ENCODE measurements at places on chromosomes 2 and 18.

GRCh38 chr2:15031745-15032240, 399.3 kb downstream of the LRATD1 start:
- DNase-seq = no peak

DNA sequence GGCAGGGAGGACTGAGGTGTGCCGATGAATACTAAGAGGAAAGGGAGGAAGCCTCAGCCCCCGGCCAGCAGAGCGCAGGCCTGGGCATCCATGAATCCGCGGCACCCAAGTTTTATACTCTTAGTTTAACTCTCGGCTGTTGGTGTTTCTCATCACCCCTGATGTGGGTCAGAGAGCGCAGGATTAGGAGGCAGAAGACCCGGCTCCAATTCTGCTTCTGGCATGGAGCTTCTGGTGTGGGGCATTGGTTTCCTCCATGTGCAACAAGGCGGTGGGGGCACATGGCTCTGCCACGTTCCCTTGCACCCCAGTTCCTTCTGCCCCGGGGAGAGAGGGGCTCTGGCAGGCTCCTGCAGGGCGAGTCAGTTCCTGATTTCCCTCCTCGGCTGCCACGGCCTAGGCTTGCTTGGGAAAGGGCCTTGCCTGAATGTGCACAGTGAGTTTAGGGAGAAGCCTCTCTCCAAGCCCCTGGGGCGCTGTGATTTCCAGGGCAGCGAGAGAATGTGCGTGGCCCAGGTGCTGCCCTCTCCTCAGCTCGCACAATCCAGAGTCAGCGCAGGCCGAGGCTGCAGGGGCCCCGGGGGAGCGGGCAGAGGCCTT, 36.2 kb upstream of the DNMT3A start:
- no peak for DNase-seq

- peak; percentile 81 for DNase-seq
These were observed 85.1 kb upstream of the ACAA2 start for GRCh38 chr18:49898421-49898820.

- no peak for DNase-seq
These were observed 133.1 kb upstream of the CCDC195 start for GRCh38 chr2:224849264-224849663.

DNA sequence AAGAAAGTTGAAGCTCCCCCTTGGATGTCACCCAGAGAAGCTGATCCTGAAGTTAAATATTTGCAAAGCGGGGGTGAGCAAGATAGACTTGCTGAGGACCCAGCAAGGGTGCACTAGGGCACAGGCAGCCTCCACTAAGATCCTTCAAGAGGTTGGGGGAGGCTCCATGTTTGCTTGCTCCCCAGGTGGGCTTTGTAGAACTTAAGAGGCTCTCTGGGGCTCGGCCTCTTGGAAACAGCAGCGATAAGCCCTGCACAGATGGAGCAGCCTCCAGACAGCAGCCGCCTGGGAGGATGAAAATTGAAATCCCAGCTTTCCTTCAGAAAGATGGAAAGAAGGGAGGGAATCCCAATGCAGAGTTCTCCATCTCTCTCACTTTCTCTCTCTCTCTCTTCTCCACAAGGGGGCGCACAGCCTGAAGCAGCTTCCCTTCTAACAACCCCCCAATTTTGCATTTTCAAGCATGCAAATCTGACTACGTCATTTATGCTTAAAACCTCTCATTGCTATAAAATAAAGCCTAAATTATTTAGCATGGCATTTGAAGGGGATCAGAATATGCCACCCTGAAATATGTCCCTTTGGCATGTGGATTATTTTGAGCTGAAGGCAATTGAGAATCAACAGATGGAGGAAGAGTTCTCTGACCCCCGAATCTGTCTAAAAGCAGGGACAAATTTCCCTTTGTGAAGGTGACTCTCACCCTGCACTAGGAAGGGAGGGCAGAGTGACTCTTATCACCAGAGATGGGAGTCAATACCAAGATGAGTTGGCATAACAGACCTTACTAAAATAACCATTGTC, 185.7 kb upstream of the KLHL29 start:
- peak; percentile 9 for DNase-seq

- no peak for DNase-seq
These were observed 93.8 kb downstream of the C2orf74 start for GRCh38 chr2:61255580-61256437.

- DNase-seq = no peak
These were observed 1134.8 kb upstream of the ZEB2 start for GRCh38 chr2:145654746-145655145.

- DNase-seq = no peak
These were observed 232.1 kb upstream of the STK17B start for GRCh38 chr2:196403471-196403870.

DNA sequence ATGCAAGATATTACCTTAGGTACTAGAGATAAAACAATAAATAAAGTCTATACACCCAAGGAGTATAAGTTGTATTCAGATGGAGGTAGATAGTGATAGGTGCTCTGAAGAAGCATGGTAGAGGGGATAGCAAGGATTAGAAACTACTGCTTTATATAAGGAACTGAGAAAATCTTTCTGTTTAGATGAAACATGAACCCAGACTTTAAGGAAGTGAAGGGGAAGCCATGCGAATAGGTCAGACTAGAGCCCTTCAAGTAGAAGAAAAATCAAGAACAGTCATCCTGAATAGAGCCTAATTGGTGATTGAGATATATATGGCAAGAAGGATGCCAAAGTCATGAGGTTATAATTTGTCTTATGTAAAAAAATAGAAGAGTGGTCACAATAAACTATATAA, 900.1 kb downstream of the MBD2 start:
- DNase-seq = no peak

DNA sequence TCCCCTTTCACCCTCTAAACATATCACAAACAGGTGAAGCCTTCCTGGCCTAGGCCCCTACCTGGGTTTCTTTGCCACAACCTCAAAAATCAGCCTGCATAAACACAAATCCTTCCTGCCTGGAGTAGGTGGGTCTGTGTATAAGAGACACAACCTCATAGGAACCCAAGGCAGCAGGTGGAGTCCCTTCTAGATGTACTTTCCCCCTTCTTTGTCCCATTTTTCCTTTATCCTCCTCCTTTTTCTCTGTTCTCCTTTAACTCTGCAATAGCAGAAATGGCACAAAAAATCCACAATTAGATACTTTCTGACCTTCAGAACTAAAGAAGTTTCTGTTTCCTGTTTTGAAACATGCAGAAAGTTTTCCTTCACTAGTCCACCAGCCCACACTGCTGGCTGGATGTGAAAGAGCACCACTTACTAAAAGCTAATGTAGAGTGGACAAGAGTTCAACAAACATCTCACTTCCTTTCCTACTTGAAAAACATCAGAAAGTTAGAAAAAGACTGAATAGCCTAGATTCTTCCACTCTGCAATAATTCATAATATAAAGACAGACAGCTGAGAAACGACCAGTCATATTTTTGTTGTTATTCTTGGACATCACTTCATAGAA, 11.2 kb downstream of the SLC40A1 start:
- DNase-seq = no peak

- DNase-seq = no peak
These were observed 3.6 kb upstream of the DGKD start for GRCh38 chr2:233350708-233351107.

Measured in natural killer cell (primary cell).